Urothelium cell line (cell line): ENCODE measurements at places on chromosomes 5 and 9.

DNA sequence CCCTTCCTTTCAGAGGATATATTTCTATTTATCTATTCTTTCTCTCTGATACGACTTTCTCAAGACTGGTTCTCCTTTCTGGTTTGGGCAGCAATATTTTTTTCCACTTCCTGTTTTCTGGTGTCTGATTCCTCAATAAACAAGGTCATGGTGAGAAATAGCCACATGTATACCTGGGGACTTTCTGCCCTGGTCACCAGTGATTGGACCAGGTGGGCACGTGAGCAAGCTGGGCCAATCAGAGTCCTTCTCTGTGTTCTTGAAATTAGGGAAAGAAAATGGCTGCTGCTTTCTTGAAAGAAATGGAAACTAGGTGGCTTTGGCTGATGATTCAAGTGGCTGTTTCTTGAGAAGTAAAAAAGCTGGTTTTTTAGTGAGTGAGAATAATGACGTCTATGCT, 18.4 kb upstream of the GSN start:
- DNase-seq, result no peak

DNA sequence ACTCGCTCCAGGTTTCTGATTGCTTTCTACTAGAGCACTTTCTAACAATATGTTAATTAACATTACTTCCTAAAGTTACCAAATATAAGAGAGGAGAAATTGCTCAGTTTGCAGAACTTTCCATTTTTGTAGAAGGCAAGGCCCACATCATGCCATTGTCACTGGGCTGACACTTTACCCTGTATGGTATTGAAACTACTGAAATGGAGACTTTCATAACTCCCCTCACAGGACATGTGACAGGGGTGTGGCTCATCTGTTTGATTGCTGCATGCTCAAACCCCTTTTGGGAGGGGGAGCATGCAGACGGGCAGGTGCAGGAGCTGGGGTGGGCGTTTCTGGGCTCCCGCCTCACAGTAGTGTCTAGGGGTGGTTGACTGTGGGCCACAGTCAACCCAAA, 206.3 kb upstream of the GHR start:
- no peak for DNase-seq

DNA sequence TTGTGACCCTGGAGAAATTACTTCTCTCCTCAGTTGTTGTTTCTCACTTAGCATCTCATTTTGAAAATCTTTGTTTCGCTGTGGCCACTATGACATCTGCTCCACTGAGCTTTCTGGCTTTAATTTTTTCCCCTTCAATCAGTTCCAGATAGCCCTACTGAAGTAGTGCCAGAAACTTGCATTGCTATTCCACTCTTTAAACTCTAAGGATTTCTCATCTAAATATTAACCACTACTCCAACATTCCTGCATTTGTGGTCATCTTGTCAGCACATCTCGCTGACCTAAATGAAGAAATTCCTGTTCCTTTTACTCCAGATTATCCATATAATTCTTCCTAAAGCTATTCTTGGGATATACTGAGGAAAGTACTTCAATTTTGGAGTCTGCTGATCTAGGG, 15.3 kb upstream of the NOL6 start:
- DNase-seq, result no peak

DNA sequence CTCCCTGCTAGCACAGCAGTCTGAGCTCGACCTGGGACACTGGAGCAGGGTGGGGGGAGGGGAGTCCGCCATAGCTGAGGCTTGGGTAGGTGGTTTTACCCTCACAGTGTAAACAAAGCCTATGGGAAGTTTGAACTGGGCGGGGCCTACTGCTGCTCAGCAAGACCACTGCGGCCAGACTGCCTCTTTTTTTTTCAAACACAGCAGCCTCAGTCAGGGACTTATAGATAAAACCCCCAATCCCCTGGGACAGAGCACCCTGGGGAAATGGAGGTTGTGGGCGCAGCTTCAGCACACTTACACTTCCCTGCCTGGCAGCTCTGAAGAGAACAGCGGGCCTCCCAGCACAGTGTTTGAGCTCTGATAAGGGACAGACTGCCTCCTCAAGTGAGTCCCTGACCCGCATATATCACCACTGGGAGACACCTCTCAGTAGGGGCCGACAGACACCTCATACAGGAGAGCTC, 151.1 kb upstream of the APC start:
- no peak for DNase-seq

GRCh38 chr5:20276061-20276958, 288.3 kb upstream of the CDH18 start:
- peak; percentile 81 for DNase-seq

DNA sequence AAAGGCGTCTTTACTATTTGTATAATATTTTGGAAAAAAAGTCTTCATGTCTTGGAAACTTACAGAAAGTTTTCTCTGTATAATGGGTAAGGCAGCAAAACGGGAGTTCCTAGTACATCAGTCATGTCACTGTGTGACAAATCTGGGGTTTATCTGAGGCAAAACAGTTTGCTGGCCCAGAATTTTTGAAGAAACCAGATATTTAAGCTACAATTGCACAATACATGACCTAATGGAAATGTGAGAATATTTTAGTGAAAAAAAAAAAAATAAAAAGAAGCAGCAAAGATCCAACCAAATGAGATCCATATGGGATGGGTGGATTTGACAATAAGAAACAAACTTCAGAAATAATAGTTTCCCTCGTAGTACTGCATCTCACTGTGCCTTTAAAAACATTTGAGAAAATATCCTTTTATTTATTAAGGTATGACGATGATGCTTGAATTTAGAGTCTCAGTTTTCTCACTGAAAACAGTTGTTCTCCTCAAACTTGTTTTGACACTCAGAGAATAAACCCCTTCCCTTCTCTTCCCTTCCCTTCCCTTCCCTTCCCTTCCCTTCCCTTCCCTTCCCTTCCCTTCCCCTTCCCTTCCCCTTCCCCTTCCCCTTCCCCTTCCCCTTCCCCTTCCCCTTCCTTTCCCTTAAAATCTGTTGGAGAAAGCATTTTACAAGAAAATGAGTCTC, 180.5 kb upstream of the TUT7 start:
- DNase-seq, result no peak

DNA sequence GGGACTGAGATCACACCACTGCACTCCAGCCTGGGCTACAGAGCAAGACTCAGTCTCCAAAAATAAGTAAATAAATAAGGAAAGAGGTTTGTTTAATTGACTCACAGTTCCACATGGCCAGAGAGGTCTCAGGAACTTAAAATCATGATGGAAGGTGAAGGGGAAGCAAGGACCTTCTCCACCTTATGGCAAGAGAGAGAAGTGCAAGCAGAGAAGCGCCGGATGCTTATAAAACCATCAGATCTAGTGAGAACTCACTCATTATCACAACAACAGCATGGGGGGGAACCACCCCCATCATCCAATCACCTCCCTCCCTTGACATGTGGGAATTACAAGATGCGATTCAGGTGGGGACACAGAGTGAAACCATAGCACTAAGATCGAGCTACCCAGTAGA, 22.8 kb upstream of the RGMB start:
- no peak for DNase-seq

GRCh38 chr5:96663608-96664007, 1.4 kb downstream of the CAST start:
- DNase-seq, result no peak

- DNase-seq, result no peak
Measured at GRCh38 chr9:34431667-34432066, 26.7 kb downstream of the FAM219A start.

DNA sequence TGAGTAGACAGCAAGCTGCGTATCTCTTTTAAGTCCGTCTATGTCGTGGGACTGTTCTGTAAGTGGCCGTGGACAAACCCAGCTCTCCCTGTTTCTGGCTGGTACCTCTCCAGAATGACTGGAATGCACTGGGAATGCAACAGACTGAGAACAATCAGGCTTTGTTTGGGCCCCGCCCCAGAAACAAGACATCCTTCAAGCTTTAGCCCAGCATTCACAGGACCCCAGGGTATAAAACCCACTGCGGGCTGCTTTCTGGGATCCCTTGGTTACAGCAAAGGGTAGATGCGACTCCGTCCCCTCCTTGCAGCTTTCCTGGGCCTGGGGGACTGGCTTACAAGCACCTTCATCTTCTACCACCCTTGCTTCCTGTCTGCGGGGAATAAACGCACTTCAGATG, 45.6 kb upstream of the SPTLC1 start:
- DNase-seq, result no peak

GRCh38 chr5:122076669-122077365, 1.2 kb downstream of the LOX start:
- peak; percentile 80 for DNase-seq
